ENCODE measurements at places on chromosomes 11 and 22.

GRCh38 chr11:46039990-46040389, 81.3 kb downstream of the PHF21A start:
- no peak for DNase-seq

DNA sequence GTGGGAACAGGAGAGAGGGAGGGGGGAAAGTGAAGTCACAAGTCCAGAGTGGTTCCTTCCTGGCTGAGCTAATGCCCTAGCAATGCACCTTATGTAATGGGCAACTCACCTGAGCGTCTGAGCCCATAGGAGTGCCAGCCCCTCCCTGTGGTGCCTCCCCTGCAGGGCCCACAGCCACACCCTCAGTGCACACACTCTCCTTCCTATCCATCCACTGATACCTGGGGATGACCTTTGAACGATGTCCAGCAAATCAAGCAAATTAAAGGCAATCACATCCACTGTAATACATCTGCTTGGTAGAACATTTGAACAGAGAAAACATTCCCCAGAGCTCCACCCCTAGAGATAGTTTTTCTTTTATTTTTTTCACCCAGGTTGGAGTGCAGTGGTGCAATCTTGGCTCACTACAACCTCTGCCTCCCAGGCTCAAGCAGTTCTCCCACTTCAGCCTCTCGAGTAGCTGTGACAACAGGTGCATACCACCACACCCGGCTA, 19.6 kb upstream of the MICAL2 start:
- no peak for DNase-seq

DNA sequence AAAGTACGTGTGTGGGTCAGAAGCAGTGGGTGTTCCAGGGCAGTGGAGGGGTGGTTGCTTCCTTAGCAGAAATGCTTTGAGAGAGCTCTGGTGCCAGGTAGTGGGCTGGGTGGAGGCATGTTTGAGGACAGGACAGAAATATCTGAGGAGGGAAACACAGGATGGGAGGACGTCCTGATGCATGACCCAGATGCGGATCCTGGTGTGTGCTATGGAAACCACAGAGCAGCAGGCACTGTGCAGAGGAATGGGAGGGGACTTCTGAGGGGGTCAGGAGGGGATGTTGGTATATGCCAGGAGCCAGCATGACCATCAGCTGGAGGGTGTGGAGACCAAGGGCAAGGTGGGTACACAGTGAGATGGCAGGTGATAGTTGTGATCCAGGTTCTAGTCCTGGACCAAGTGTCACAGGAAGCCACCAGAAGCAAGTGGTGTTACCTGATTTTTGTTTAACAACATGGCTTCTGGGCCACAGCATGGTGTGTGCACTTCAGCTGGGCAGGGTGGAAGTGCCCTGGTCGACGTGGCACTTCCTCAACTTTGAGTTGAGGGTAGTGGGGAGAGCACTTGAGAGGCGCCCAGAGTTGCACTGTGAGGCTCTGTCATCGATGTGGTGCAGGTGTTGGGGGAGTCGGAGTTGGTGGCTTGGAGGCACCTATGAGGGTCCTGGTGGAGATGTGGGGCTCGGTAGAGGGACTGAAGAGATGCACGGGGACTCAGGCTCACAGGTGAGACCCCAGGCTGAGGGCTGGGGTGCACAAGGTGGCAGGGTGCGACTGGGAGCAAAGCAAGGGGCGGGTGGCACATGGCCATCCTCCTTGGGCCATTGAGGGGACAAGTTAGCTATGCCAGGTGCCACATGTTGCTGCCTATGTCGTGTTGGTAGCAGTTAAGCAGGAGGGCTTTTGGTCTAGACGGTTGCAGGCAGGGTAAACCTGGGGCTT, 7.5 kb downstream of the DGCR8 start:
- DNase-seq = no peak

DNA sequence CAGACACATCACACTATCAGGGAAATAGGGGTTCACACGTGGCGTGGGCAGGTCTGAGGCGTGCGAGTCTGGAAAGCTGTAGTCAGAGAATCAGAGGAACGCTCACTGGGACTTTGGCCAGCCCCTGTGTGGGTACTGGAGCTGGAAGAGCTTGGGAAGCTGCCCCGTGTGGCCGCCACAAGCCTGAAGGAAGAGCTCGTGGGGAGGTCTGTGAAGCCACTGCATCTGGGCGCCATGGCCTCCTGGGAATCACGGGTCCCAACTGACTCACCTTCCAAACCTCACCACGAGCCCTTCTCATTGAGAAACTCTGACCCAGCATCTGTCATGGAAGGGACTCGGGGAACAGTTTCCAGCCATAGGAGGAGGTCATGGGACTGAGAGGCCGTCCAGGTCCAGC, 5.9 kb upstream of the MRGPRF start:
- no peak for DNase-seq

- no peak for DNase-seq
Measured at GRCh38 chr11:47507563-47508239, 45.2 kb downstream of the CELF1 start.

- no peak for DNase-seq
Measured at GRCh38 chr11:119262668-119263351, 54.1 kb downstream of the MCAM start.

- no peak for DNase-seq
Measured at GRCh38 chr22:37659897-37660708, 1.6 kb downstream of the PDXP start.

DNA sequence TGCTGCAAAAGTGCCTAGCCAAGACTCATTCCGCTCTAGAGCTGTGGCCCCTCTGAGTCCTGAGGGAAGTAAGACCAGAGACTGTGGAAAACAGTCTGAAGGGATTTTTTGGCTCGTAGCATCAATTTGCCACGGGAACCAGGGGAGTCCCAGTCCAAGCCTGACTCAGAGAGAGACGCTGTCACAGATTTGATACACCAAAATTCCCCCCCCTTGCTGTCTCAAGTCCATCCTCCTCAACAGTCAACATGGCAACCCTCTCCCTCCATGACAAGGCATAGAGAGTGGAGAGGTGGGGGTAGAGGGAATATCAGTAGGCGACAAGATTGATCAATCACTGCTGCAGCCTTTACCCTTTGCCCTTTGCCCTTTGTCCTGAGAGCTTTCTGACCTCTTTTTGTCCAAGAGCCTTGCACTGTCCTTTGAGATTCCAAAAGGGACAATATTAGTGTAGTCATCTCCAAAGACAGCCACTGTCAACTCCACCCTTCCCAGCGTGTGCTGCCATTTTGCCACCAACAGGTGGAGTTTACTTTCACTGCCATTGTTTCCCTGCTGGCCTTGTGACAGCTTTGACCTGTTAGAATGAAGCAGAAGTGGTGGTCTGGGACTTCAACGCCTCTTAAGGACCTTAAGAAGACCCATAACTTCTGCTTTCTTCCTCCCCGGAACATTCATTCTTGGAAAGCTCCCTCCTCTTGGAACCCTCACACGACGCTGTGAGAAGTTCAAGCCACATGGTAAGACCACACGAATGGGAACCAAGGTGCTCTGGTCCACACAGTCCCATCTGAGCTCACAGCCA, 7.3 kb downstream of the SLC15A3 start:
- no peak for DNase-seq

DNA sequence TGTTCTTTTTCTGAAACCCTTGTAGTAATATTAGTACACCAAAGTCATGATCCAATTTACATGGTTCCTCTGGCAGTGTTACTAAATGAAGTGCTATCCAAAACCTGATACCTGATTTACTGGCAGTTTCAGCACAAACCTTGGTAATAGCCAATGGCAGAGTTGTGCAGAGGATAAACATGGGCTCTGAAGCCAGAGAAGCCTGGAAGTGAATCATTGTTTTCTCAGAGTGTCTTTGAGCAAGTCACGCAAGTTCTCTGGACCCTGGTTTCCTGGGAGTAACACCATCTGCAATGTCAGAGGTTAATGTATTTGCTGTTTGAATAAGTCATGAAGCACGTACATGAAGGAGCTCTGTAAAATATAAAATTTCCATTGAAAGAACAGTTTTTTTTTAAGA, 222.3 kb upstream of the NARS2 start:
- DNase-seq = no peak

GRCh38 chr11:124276081-124276480, 19.9 kb downstream of the OR8G5 start:
- peak; percentile 85 for DNase-seq

DNA sequence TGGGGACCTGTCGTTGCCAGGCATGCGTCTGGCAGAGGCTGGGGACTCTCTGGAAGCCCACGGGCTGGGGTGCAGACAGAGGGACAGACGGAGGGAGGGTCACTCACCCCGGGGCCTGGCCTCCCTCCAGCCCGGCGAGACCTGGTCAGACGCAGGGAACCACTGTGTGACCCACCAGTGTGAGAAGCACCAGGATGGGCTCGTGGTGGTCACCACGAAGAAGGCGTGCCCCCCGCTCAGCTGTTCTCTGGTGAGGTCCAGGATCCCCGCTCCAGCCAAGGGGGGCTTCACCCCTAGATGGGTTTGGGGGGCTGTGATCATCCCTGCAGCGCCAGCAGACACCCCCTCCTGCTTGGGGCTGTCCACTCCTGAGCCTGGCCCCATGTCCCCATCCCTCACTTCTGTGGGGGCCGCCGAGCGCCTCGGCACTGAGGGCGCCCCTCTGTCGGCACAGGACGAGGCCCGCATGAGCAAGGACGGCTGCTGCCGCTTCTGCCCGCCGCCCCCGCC, 23.6 kb upstream of the MUC5B start:
- no peak for DNase-seq

GRCh38 chr11:2215230-2215560, 43.6 kb upstream of the TH start:
- no peak for DNase-seq

DNA sequence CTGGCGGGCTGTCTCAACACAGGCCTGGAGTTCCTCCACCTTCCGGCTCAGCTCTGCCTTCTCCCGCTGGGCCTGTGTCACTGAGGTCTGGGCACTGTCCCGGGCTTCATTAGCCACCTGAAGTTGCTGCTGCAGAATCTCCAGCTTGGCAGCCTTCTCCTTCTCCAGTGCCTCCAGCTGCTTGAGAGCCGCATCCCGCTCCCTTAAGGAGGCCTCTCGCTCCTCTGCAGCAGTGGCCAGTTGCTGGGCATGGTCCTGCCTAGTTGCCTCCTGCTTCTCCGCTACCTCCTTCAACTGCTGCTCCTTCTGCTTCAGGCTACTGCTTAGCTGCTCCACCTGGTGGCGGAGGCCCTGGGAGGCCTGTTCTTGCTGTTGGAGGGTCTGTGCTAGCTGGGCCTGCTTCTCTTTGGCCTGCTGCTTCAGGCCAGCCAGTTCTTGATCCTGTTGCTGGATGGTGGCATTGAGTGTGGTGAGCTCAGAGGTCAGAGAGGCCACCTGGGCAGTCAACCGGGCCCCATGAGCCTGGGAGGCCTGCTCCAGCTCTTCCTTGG, 16.9 kb downstream of the IL18BP start:
- DNase-seq = no peak

- DNase-seq = no peak
Measured at GRCh38 chr22:27990879-27991278, 71.8 kb upstream of the PITPNB start.

DNA sequence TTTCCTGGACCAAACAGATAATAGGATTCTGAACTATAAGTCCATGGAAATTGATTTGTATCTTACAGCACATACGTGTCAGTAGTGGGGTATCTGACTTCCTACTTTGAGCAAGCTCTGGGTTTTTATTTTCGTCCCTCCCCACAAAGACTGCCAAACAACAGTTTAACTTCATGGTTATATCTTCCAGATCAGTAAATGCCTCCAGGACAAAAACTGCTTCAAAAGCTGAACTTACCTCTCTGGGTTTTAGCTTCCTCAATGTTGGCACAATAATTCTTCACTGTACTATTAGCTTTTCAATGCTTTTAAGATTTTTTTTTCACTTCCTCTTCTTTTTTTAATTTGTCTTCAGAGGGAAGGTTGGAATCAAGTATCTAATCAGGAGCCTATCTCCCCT, 4.2 kb upstream of the DPF2 start:
- DNase-seq = no peak

GRCh38 chr11:128776069-128776423, 82.2 kb downstream of the FLI1 start:
- no peak for DNase-seq

- DNase-seq = no peak
Measured at GRCh38 chr11:93852242-93852641, 1.8 kb upstream of the VSTM5 start.

DNA sequence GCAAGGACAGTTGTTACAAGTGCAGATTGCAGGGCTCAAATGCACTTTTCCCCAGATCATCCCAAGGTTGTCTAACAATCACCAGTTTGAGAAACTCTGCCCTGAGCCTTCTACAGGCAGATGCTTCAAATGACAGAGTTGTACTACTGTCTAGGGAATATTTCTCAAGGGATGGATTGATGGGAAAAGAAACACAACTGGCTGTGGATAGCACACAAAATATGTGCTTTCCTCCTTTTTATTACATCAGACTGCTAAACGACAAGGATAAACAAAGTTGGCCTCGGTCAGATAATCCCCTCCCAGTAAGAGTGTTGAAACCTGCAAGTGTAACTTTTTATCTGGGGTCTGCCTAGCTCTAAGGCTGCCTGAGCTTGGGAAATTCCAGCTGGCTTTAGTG, 46.6 kb upstream of the SORL1-AS1 start:
- DNase-seq = no peak

- no peak for DNase-seq
Measured at GRCh38 chr22:32175683-32176644, 16.9 kb upstream of the C22orf42 start.

DNA sequence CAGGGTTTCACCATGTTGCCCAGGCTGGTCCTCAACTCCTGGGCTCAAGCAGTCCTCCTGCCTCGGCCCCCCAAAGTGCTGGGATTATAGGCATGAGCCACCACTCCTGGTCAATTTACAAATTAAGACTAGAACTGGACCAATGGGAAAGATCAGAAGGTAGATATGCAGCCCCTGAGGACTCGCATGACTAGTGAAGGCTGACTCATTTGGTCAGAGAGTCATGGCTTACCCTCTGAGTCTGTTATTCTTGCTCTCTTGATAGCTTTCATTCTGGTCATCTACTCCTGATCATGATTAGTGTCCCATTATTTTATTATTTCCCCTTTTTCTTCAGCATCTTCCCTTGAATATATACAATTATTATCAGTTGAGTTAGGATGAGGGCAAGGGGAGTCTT, 2.7 kb upstream of the LDHAL6A start:
- no peak for DNase-seq

GRCh38 chr22:27919942-27920755, 1.1 kb upstream of the PITPNB start:
- DNase-seq = peak; percentile 22

- peak; percentile 15 for DNase-seq
Measured at GRCh38 chr22:35930933-35931332, 97.7 kb downstream of the RBFOX2 start.

DNA sequence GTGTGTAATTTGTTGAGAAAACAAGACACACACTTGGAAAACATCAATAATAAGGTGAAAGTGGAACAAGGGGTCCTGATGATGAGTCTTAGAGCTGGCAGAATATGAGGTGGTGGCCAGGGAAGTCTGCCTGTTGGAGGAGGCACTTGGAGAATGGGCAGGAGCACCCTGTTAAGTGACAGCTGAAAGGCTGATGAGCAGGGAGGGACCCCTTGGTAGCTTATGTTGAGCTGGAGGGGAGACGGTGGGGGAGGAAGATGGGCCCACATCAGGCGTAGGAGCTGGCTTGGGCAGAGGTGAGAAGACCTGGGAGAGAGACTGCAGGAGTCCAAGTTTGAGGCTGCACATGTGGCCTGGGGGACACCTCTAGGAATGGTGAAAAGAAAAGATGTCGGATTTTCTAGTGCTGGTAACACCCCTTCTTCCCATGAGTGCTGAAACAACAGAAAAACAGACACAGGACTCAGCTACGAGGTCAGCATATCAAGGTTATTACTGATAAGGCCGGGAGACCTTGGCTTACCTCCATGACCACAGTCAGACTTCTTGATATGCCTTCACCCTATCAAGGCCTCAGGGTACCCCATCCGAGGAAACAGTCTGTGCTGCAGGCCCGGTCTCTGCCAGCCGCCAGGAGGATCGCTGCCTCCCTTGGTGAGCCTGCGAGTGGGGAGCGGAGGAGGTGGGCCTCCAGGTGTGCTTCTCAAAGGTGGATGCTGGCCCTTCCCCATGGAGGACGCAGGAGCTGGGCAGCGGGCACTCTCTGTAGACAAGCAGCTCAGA, 14.3 kb upstream of the C11orf96 start:
- no peak for DNase-seq
